AG09319 (cell line): ENCODE measurements at places on chromosomes 1 and 21.

- no peak for DNase-seq
Observed at GRCh38 chr1:19272064-19272463, 16.5 kb downstream of the AKR7A3 start.

- DNase-seq: no peak
Observed at GRCh38 chr1:205980237-205980870, 22.8 kb downstream of the RAB7B start.

DNA sequence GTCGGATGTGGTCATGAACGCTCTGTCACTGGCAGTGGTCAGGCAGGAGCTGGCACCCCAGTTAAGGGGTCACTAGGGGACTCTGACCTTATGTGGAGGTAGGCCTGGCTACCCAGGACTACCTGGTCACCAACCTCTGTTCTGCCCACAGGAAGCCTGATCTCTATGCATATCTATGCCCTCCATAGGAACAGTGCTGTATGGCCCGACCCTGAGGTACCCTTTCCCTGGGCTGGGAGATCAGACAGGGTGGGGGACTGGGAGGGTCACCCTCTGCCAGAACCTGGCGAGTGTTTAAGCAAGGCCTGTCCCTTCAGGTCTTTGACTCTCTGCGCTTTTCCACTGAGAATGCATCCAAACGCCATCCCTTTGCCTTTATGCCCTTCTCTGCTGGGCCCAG is 19.0 kb downstream of the CYP4B1 start:
- DNase-seq: no peak

- no peak for DNase-seq
Observed at GRCh38 chr1:180962178-180962577, 49.5 kb downstream of the KIAA1614 start.

DNA sequence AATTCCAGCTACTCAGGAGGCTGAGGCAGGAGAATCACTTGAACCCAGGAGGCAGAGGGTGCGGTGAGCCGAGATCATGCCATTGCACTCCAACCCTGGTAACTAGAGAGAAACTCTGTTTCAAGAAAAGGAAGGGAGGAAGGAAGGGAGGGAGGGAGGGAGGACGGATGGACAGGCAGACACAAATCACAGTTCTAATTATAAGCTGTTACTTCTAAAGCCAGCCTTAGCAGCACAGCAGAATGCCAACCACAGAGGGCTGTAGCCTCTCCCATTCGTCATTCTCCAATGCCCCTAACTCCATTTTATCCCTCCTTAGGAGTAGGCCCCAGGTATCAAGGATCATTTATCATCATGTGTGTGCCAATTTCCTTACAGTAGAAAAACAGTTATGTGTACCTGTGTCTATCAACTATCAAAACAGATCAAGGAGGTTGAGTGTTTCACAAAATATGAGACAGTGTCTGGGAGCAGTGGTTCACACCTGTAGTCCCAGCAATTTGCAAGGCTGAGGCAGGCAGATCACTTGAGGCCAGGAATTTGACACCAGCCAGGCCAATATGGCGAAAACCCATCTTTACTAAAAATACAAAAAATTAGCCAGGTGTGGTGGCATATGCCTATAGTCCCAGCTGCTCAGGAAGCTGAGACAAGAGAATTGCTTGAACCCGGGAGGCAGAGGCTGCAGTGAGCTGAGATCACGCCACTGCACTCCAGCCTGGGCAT is 19.1 kb downstream of the USP48 start:
- no peak for DNase-seq

DNA sequence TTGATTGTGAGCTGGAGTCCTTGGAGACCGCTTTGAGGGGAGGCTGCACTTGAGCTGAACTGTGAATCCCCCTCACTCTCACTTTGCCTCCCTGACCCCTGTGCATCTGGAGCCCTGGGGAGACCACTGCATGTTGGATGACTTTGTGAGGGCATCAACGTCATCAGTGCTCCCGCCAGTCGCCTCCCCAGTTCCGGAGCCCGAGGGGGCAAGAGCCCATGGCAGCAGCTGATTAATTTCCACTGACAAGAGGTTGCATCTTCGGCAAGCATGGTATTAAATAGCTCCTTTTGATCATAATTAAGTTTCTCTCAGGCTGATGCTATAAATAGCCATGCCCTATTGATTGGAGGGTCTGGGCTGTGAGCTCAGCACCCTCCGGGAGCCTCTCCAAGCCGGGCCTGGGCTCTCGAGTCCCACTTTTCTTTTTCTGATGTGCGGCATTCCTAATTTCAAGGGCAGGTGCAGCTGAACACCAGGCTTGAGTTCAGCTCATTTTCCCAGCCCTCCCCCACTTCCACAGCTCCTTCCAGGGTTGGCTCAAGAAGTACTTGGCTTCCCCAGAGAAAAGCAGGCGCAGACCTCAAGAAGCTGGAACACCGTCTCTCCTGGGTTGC is 33.2 kb downstream of the KCND3 start:
- no peak for DNase-seq

DNA sequence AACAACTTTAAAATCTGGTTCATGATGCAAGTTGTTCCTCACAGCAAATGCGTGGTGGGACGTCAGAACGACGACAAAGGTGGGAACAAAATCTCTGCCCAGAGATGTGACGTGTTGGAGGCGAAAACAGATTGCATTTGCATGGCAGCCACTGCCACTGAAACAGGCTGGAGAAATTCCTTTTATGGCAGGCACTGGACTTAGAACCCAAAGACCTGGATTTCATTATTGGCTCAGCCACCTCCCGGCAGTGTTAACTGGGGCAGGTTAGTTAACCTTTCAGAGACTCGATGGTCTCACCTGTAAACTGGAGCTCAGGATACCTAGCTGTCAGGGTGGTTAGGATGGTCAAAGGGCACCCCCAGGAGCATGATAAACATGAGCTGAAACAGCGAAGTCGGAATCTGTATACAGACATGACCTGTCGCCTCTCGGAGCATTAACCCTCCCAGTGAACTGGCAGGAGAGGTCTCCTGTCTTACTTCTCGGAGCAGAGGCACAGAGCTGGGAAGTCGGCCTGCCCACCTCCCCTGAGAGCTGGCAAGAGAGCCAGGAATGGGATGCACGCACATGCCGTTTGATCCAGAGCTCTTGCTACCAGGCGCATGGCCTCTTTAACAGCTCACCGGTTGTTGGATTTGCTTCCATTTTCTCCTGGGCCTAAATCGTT is 59.2 kb upstream of the TARBP1 start:
- DNase-seq: no peak

GRCh38 chr1:209802780-209803152 is 3.2 kb downstream of the IRF6 start:
- DNase-seq: no peak

- DNase-seq: no peak
Observed at GRCh38 chr1:183882335-183883167, 77.6 kb downstream of the RGL1 start.

GRCh38 chr1:229897501-229897900 is 169.5 kb upstream of the GALNT2 start:
- DNase-seq: no peak

GRCh38 chr1:91872000-91872399 is 14.0 kb downstream of the TGFBR3 start:
- DNase-seq: no peak

GRCh38 chr1:18597160-18598042 is 33.2 kb upstream of the PAX7 start:
- DNase-seq: no peak

DNA sequence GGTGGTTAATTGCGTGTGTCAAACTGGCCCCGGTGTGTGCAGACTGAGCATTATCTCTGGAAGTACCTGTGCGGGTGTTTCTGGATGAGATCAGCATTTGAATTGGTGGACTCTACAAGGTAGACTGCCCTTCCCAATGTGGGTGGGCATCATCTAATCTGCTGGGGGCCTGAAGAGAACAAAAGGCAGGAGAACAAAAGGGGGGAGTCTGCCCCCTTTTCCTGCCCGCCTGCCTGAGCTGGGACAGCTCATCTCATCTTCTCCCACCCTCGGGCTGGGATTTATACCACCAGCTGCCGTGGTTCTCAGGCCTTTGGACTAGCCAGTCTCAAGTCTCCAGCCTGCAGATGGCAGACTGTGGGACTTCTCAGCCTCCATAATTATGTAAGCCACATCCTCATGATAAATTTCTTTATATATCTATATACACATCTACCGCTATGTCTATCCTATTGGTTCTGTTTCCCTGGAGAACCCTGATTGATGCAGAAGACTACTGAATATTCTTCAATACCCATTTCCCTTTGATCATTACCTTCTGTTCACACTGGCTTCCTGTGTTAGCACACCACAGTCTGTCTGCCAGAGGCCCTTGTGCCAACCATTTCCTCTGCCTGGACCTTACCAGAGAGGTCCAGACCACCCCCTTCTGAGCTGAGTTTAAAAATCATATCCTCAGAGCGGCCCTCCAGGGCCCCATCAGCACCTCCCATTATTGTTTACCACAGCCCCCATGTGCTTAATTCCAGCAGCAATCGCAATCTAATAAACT is 25.2 kb downstream of the RCAN1 start:
- no peak for DNase-seq

- DNase-seq: no peak
Observed at GRCh38 chr1:180387413-180387812, 115.0 kb downstream of the ACBD6 start.

GRCh38 chr1:87318056-87318650 is 10.5 kb upstream of the LMO4 start:
- no peak for DNase-seq

- DNase-seq: no peak
Observed at GRCh38 chr1:58059789-58060188, 486.7 kb downstream of the OMA1 start.

- no peak for DNase-seq
Observed at GRCh38 chr1:228647523-228648444, 87.5 kb upstream of the RHOU start.

GRCh38 chr21:43372663-43373361 is 54.1 kb downstream of the SIK1 start:
- DNase-seq: no peak

DNA sequence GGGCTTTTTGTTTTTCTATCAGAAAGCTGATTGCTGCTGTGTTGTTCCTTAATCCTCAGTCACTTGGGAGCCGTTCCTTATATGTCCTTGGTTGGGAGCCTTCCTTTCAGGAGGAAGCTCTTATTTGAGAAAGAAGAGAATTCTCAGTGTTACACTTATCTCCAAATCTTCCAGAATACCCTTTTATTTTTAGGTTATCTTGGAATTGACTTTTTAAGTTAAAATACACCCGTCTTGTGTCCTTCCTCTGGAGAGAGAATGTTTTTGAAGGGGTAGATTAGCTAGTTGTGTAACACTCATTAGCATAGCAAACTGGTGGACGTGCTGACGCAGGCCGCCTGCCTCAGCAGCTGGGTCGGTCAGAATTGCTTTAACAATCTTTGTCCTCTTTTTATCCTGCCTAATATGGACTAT is 42.1 kb downstream of the LRRC8B start:
- no peak for DNase-seq

- DNase-seq: no peak
Observed at GRCh38 chr1:201375169-201375568, 2.3 kb downstream of the TNNT2 start.

GRCh38 chr1:45619149-45619921 is 4.5 kb downstream of the CCDC17 start:
- DNase-seq: no peak

- no peak for DNase-seq
Observed at GRCh38 chr1:157678721-157679120, 21.8 kb downstream of the FCRL3 start.

DNA sequence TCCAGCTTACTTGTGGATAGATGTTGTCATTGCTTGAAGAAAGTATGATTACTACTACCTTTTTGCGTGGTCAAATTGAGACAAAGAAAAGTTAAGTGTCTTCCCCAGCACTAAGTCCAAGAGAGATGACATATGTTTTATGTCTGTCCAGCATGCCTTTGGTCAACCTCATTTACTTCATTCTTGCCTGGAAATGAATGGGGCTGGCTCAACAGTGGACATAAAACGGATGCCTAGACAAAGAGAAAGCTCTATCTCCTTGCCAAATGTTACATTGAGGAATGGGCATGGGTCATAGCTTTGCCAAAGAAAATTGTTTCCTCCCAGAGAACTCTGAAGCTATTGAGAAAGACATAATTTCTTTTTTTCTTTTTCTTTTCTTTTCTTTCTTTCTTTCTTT is 82.4 kb upstream of the PLPPR4 start:
- no peak for DNase-seq

DNA sequence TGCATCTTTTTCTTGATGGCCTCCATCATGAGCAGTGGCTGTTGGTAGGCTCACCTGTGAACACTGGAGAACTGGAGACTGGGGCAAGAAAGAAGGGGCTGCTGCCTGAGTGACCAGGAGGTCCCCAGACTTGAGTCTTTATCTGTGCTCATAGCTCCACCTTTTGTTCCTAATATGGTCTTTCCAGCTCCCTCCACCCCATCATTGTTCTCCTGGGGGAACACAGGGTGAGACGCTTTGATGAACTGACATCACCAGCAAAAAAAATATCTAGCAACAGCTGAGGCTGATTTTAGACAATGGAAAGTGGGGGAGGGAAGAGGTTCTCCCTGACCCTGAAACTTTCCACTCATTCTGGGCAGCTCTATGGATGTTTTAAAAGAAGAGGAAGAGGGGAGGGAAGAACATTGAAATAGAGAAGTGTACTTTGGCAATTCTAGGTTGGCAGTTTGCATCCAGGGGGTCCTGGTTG is at the start of gene TPM3:
TSS of gene TPM3 (minus strand) at position 111 of the 472 bp plus-strand sequence. CDS start at position 29, 82 bp downstream.
- DNase-seq: no peak

DNA sequence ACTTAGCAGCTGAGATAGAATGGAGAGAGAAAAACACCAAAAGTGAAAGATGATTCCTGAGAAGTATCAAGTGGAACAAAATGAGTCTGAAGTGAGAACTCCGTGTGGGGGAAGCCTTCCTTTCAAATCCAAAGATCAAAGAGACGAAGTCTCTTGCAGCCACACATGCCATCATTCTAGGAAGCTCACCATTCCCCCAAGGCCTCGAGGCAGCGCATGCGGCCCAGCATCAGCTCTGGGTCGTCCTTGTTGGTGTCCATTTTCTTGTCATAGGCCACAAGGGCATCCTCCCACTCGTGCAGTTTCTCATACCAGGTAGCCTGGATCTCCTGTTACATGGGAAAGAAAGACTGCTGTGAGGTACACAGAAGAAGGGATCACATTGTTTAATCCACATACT is 32.2 kb upstream of the ANGPTL7 start:
- DNase-seq: no peak

- no peak for DNase-seq
Observed at GRCh38 chr1:21621761-21622436, 47.3 kb downstream of the RAP1GAP start.

- no peak for DNase-seq
Observed at GRCh38 chr1:231631717-231632116, 5.1 kb downstream of the DISC1 start.

- peak; percentile 28 for DNase-seq
Observed at GRCh38 chr1:238589843-238590435, 699.2 kb upstream of the ZP4 start.

- no peak for DNase-seq
Observed at GRCh38 chr1:237228421-237228820, 186.4 kb downstream of the RYR2 start.

- DNase-seq: no peak
Observed at GRCh38 chr1:115854005-115854404, 13.1 kb upstream of the NHLH2 start.

- DNase-seq: no peak
Observed at GRCh38 chr1:60101516-60101915, 27.9 kb upstream of the C1orf87 start.

DNA sequence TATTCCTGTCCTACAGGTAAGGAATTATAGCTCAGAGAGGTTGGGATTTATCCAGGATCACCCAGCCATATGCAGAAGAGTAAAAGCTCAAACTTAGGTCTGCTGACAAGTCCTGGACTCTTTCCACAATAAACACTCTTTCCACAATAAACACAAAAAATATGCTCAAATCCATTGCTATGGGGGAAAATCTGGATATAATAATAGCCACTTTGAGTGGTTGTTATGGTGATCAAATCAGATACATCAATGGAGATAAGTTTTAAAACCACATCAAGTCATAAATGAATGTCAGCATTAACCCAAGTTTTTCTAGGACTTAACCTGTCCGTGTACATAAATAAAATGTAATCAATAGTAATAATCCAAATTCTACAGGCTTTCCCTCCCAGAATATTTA is 22.3 kb upstream of the TTF2 start:
- no peak for DNase-seq
